ENCODE measurements at places on chromosomes 6 and 20.

DNA sequence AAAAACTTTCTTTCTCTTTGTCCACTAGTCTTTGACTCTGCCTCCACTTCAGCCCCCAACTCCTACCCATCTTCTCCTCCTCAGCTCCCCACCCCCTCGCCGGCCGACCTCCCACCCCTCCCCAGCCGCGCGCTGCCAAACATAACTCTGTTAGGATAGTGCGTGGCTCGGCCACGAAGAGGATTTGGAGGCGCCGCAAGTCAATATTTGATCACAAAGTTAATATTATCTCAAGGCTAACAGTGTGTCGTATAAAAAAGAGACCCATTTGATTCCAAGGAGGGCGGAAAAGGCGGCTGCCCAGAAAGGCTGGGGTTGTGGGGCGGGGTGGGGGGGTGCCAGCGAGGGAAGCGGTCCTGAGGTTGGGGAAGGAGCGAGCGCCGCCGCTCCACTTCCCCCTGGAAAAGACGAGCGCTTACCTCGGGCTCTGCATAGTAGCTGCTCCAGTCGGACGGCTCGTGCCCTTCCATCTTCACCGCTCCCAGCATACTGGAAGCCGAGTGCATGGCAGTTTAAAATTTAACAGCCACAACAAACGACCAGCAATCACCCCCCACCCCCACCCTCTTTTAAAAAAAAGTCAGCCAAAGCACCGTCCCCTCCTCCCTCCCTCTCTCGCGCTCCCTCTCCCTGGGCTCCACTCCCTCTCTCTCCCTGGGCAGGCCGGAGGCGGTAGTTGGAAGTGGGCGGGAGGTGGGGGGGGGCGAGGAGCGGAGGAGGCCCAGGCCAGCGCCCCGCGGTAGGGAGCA lies 425 bp downstream of the FOXA2 start:
- DNase-seq, result no peak

DNA sequence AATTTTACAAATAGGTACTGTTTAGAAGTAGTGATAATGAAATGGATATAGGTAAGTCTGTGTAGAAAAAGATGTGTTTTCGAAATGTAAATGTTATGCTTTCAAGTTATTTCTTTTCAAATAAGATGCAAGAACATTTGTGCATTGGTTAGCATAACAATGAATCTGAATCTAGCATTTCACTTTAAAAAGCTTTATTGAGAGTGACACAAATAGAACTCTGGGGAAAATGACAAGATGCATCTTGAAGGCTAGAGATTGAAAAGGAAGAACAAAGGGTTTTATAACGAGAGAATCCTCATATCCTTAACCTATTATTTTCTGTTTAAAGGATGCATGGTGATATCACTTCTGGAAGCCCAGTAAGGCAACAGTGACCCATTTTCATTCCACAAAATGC lies 639.9 kb upstream of the PTCHD4 start:
- DNase-seq, result no peak

DNA sequence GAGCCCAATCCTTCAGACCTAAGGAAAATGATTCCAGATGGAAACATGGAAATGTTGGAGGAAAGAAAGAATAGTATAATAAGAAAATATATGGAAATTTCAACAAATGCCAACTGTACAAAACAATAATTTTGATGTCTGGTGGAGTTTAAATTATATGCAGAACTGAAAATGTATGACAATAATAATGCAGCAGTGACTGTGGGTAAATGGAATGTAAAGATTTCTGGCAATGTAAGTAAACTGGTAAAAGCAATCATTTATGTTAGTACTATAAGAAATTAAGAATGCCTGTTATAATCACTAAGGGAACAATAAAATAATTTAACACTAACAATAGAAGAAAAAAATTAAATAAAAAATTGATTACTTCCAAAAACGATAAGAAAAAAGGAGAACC lies 89.0 kb downstream of the EDN1 start:
- no peak for DNase-seq

- DNase-seq, result no peak
These were observed 194.8 kb downstream of the COL9A1 start for GRCh38 chr6:70107852-70108629.

DNA sequence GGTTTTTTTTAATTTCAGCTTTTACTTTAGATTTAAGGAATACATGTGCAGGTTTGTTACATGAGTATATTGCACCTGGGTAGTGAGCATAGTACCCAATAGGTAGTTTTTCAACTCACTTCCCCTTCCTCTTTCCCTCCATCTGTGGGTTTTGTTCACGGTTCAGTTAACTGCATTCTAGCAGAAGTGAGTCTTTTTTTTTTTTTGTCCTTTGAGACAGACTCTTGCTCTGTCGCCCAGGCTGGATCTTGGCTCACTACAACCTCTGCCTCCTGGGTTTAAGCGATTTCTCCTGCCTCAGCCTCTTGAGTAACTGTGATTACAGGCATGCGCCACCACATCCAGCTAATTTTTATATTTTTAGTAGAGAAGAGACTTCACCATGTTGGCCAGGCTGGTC lies 8.7 kb downstream of the UBR2 start:
- DNase-seq, result no peak

DNA sequence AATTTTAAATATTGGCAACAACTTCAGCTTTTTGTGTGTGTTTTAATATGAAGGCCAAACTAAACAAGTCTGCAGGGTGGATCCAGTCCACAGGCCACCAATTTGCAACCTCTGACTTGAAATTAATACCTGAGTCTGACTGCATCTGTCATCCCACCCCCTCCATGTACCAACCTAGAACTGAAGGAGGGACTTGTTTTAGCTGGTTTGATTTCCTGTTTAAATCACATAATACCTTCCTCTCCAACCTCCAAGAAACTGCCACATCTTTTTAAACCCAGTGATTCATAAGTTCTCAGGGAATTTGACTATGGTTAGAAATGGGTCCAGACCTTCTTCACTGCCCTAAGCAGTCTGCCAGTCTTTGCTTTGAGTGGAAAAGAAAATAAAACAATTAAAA lies 21.6 kb downstream of the RNF8 start:
- DNase-seq, result no peak

- DNase-seq, result no peak
These were observed 170.4 kb downstream of the HTR1B start for GRCh38 chr6:77292564-77293546.

GRCh38 chr6:154276810-154277628 lies 79.6 kb downstream of the IPCEF1 start:
- DNase-seq, result no peak

- no peak for DNase-seq
These were observed 48.6 kb downstream of the DAAM2 start for GRCh38 chr6:39840781-39841180.

DNA sequence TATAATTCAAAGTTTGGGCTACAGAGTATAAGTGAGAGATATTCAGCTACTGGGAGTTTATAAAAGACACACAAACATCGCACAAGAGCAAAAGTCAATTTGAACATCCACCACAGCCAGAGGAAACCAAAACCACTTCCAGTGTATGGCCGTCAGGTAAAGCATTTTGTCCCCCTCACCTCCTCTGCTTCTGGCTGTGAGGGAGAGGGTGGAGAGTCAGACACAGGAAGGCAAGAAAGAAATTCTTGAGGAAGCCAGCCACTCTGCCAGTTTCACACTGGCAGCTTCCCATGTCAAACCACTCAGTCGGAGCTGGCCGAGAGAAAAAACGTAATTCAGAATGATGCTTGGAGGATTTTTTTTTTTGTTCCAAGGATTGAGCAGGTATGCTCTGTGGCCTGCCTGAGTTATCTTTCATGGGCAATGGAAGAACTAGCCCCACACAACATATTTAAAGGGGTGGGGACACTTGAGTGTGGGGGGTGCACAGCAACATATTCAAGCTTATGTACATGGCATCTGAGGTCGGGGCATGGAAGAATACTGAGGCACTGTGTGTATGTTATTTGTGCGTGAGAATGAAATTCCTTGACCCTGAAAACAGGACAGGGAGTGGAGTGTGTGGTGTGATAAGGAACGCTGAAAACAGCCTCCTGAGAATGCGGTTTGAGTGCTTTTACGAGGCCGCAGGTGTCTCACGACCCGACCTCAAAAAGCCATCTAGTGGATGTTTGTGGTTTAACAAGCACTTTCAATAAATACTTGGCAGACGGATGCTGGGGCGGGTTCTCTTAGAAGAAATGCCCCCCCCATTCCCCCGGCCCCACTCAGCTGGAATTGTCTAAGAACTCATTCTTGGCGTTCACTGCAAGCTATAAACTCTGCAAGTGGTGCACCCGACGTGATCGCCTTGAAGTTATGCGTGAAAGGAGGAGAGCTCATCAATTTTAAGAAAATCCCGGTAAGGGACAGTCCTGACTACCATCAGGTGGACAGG lies 27.5 kb upstream of the ZBTB22 start:
- DNase-seq, result peak; percentile 3

DNA sequence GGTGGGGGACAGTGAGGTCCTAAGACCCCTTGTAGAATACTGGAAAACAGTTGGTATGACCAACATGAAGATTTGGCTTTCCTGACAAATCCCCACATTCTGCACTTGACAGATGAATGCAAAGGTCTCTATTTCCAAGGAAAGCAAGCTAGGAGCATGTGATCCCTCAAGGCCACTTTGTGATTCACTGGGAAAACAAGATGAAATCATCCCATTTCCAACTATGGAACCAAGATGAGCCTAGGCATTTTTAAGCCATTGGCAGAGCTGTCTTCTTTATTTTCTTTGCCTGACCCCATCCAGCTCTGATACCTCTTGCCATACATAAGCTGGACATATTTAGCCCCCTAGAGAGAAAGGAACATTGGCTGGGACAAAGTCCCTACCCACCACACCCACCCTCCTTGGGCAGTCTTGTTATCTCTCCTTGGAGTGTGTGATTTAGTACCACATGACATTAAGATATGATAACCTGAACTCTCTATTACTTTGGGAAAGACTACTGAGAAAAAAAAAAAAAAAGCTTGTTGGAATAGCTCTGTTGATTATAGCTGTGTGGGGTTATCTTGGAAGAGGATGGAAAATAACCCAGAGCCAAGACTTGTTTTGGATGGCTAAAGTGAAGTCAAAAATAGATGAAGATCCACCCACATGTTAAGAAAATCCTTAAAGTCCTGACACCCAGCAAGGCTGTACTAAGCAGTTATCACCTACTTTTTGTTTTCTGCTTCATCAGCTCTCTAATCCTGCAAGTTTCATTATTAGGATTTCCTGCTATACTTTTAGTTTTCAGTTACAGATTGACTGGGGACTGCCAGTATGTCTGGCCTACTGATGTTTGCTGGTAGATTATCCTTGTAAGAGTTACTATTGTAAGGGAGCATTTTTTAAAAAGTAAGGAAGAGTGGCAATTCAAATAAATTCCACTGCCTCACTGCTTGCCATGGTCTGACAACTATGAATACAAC lies 90.1 kb upstream of the PREP start:
- no peak for DNase-seq
